ENCODE measurements at places on chromosomes 12 and 14.

DNA sequence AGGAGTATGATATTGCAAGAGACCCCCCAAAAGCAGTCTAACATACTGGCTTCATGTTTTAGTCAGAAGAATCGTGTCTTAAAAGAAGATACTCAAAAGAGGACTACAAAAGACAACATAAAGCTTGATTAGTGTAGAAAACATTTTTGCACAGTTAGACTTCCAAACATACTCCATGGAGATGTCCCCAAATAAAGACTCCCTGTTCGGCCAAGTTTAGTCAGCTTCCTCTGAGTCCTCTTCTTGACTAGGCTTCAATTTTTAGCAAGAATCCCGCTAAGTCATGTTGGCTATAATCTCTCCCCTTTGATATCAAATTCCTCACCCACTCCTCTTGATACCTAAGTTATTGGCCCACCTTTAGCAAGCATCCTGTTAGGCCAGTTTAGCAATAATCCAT, 298.0 kb downstream of the RMST start:
- no peak for DNase-seq

DNA sequence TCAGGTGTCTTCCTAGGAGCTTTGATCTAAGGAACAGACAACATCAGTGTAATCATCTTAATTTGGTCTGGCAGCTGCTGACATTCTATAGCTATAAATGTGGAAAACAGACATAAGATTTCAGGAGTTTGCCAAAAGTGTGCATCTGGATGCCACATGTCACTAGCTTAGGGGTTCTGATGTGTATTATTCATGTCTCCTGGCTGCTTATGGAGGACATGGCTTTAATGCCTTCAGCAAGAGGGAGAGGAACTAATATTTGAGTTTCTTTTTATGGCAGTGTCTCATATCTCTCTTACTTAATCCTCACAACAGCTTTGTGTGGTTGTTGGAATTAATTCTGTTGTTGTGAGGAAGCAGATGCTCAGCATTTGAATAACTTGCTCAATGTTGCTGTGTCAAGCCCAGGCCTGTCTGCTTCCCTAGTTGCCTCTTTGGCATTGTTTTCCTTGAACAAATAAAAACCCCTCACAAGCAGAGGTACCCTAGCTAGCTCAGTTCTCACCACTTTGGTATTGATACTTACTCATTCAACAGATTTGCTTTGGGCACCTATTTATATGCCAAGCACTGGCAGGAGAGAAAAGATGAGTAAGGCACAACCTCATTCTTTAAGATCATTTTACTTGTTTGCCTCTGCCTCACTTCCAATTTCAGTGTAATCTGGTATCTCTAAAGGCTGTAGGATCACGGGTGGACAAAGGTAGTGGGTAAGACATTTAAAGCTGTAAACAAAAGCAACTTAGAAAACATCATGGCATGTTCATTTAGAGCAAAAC, 39.8 kb upstream of the EID3 start:
- no peak for DNase-seq

- DNase-seq: no peak
Measured at GRCh38 chr14:30550335-30550734, 8.6 kb upstream of the G2E3 start.

GRCh38 chr14:95756751-95757150, 42.8 kb upstream of the TCL1A start:
- no peak for DNase-seq

GRCh38 chr14:104632781-104633180, 28.2 kb upstream of the TMEM179 start:
- DNase-seq: no peak

GRCh38 chr14:33352821-33353220, 414.1 kb downstream of the NPAS3 start:
- DNase-seq: no peak

DNA sequence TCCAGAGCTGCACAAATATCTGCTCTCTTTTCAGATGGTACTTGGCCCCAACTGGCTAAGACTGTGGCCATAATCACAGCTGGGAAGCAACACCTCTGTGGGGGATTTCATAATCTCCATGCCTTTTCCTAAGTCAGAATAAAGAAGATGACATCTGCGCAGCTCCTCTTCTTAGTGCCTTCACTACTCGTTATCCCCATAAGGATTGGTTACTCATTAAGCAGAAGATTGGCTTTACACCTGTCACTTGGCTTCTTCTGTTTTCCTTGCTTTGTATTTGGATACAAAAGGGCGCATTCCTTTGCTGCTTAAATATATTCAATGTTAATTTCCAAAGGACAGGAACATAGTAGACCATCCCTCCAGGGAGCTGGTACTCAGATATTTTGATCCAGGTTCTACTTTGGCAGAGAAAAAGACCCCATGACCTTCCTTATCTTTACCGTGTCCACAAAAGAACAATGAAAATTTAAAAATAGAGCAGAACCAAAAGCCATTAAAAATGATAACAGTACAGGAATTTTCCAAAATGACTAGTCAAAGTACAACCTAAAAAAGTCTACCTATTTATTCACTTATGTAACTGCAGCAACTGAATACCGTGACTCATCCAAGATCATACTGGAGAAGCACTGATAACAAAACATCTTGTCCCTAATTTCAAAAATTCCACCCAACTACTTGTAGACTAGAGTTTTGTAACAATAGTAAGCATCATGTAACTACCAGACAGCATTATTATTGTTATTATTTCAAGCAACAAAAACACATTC, 352.3 kb upstream of the TMPO start:
- DNase-seq: no peak

DNA sequence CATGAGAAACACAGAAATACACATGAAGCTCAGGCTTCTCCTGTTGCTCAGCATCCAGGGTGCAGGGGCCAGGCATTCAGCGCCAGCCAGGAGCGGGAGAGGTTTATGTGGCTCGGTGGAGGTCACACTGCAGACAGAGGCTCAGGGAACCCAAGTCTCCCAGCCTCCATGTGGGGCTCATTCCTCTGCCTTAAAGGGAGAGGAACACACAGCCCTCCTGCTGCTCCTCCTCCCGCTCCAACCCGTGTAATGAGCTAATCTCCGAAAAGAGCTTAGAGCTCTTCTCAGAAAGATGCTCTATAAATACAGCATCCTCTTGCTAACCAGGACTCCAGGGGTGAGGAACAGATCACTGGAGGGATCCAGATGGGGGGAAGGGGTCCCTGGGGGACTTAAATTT, 28.2 kb downstream of the FGF6 start:
- no peak for DNase-seq

GRCh38 chr14:92190768-92191167, 69.0 kb downstream of the CPSF2 start:
- DNase-seq: no peak

GRCh38 chr14:27605282-27605681, 1007.4 kb upstream of the NOVA1 start:
- DNase-seq: no peak

- DNase-seq: no peak
Measured at GRCh38 chr12:67798768-67799167, 150.2 kb downstream of the DYRK2 start.

GRCh38 chr14:61555056-61555838, 140.1 kb upstream of the HIF1A start:
- DNase-seq: no peak

- no peak for DNase-seq
Measured at GRCh38 chr12:79673354-79673753, 17.4 kb downstream of the PAWR start.

GRCh38 chr14:61103541-61104339, 122.7 kb downstream of the SLC38A6 start:
- no peak for DNase-seq

DNA sequence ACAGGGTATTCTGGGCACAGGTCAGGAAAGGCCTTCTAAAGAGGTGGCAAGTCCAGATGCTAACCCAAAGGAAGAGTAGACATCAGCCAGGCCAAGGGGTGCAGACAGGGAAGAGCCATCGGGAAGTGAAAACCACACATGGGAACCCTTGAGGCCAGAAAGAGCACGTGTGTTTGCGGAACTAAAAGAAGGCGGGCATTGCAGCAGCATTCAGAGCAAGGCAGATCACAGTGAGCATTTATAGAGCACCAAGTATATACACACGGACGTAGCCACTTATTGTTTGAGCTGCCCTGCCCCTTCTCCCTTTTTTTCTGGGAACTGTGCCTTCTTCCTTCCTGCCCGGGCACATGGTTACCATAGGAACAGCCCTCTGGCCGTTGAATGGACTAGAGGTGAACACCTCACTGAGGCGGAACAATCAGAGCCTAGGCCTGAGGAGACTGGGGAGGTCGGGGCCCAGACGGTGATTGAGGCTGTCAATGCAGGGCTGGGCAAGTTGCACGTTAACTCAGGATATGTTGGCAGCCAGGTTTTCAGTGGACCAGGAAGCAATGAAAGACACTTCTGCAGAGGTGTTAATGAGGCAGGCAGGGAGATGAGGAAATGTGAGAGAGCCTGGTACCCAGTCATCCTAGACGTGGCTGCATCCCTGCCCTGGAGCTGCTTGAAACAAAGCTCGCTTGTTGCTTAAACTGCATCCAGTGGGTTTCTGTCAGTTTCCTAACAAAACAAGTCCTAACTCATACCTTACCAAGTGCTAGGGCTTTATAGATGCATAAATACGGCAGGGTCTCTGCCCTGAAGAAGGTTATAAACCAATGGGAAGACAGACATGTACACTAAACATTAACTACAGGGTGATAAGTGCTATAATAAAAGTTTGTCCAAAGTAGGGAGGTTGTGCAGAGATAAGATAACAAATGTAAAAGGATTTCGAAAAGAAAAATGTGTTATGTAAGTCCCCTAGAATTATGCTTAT, 34.2 kb downstream of the MOAP1 start:
- DNase-seq: no peak

- DNase-seq: no peak
Measured at GRCh38 chr14:30450631-30451545, 108.1 kb upstream of the G2E3 start.

GRCh38 chr12:63782466-63782865, 2.8 kb downstream of the RXYLT1 start:
- no peak for DNase-seq

DNA sequence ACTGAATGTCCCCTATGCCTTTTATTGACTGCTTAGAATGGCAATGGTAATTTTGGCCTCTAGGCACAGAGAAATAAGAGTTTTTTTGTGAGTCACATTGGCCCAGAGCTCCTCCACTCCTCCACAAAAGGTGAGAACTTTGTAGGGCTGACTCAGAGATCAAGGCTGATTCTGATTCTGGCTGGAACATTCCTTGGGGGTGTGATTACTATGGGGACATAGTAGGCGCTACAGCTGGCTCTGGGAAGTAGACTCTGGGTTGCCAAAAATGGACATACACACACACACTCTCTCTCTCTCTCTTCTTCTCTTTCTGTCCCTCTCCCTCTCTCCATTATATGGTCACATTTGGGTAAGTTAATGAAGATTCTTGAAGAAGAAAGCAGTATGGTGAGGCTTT, 174.6 kb upstream of the DDHD1 start:
- no peak for DNase-seq

- DNase-seq: no peak
Measured at GRCh38 chr12:24172031-24172772, 222.7 kb upstream of the SOX5 start.

- DNase-seq: no peak
Measured at GRCh38 chr12:50162230-50162629, 4.9 kb downstream of the CERS5 start.

DNA sequence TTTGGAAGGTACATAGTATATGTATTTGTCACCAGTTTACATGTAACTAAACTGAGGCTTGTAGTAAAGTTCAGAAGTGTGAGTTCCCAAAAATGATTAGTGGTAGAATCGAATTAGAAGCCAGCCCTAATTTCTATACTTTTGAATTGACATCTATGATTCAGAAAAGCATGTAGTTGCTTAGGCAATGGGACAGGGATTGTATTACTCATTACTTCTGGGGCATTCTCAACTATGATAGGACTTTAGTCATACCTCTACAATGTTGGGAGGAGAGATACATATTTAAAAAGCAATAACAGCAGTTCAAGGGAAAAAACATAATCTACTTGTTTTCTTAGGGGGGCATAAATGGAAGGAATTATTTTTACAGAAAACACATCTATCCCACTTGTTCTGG, 277.9 kb upstream of the E2F7 start:
- no peak for DNase-seq

- DNase-seq: no peak
Measured at GRCh38 chr12:70557583-70558191, 79.5 kb downstream of the PTPRB start.

DNA sequence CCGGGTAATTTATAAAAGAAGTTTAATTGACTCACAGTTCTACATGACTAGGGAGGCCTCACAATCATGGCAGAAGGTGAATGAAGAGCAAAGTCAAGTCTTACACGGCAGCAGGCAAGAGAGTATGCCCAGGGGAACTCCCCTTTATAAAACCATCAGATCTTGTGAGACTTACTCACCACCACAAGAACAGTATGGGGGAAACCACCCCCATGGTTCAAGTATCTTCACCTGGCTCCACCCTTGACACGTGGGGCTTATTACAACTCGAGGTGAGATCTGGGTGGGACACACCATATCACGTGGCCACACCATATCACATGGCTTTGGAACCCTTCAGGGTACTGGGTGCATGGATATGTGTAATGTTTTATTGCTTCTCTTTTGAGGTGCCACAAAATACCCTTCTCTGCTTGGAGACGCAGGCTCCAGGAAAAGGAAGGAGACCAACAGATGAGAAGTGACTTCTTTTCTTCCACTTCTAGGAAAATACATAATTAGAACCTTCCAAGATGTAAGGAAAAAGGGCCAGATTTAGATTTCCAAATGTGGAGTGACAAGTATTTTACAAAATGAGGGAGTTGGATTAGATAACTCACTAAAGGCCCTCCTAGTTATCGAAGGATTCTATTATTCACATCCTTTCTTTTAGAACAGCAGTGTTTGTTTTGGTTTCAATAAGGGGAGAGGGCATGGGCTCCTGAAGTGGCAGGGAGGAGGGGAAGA, 33.1 kb upstream of the ETFBKMT start:
- no peak for DNase-seq

DNA sequence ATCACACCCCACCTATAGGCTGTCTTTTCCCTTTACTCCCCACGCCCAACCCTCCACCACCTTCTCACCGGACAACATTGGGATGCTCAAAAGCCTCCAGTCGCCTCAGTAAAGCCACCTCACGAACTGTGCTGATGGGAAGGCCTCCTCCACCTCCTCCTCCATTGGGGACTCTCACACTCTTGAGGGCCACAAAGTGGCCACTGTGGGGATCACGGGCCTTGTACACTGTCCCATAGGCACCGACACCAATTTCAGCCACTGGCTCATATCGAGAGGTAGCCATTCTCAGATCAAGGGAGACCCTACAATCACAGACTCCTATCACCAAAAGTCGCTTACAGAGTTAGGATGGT, 700 bp downstream of the CDK4 start:
- no peak for DNase-seq

- DNase-seq: no peak
Measured at GRCh38 chr12:89162589-89163261, 189.6 kb downstream of the DUSP6 start.

GRCh38 chr14:95196826-95197545, 39.7 kb upstream of the DICER1 start:
- DNase-seq: no peak

- DNase-seq: no peak
Measured at GRCh38 chr12:109163167-109163566, 46.8 kb downstream of the ACACB start.

GRCh38 chr12:72829838-72830237, 557.7 kb downstream of the TRHDE start:
- DNase-seq: no peak

Measured in hematopoietic multipotent progenitor cell treated with erythropoietin and hydrocortisone succinate and interleukin-3 and kit ligand, for 17 days (in vitro differentiated cells).